Cortex of kidney (tissue), 1 donor: ENCODE measurements at places on chromosomes 13 and 19.

DNA sequence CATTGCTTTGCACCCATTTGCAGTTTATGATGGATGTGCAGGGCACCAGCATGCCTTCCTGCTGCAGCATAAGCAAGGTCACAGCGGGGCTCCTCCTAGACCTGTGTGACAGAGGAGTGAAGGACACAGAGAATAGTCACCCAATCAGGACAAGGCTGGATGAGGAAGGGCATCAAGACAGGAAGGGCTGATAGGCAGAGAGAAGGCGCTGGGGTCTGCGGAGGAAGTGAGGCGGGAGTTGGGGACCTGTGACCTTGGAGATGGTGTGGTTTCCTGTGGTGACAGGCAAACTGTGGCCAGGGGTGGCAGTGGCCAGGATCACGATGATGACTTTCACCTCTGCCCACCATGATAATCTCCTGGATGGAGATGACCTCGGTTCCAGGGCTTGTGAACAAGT lies 16.4 kb upstream of the KCTD15 start:
- no peak for DNase-seq

DNA sequence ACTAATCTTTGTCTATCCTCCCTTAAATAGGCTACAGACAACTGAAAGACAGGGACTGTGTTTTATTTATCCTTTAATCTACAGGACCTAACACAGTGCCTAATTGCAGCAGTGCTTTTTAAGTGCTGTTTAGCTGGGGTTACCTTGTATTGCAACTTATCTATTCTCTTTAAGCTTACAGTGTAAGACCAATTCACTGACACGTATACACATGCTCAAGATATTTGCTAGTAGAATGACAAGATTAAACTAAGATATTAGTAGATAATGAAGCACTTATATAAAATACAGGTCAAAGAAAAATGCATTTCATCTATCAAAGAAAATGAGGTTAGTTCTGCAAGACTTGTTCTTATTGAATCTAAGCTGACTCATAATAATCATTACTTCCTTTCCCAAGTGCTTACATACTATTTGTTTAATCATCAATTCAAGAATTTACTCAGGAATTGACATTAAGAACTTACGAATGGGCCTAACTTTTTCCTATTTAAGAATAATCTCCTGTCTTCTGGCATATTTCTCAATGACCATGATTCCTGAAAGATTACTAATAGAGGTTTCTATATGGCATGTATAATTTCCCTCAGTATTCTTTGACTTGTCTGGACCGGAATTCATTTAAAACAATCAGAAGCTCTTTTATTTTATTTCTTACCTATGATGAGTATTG lies 75.8 kb upstream of the MAB21L1 start:
- no peak for DNase-seq

- no peak for DNase-seq
Observed at GRCh38 chr19:12202250-12202649, 39.4 kb downstream of the ZNF136 start.

DNA sequence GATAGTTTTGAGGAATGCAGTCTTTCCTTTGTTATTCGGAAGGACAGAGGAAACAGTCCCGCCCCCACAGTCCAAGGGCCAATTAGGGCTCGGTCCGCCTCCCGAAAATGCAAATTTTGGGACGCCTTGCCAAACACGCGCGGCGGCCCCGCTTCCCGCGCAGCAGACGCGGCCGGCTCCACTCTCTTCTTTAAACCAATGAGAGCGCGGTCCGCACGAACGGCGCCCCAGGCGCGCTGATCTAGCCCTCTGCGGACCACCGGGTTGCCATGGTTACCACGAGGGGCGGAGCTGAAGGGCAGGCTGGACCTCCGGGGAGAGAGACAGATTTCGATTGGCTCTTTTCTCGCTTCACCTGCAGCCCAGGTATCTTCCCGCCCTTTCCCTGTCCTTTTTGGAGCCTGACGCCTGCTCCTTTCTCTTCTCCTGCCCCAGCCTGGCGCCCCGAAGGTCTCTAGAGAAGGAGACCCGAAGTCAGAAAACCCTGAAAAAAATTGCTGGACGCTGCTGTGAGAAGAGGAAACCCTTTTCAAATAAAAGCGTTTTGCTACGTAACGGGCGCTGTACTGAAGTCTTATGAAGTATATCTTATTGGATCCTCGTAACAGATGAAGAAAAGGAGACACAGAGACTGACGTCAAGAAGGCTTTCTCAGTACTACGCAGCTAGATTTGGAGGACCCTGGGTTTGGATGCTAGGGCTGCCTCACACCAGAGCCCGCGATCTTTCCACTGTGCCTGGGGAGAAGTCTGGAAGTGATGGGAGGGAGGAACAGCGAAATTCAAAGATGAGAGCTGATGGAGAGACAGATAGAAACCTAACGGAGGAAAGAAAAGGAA lies 2.0 kb downstream of the PTH2 start:
- no peak for DNase-seq

- no peak for DNase-seq
Observed at GRCh38 chr13:50192272-50192813, 177.1 kb downstream of the KCNRG start.

- no peak for DNase-seq
Observed at GRCh38 chr19:2441096-2441752, 13.8 kb upstream of the TIMM13 start.

GRCh38 chr13:60976367-60976766 lies 439.3 kb downstream of the PCDH20 start:
- DNase-seq: no peak

DNA sequence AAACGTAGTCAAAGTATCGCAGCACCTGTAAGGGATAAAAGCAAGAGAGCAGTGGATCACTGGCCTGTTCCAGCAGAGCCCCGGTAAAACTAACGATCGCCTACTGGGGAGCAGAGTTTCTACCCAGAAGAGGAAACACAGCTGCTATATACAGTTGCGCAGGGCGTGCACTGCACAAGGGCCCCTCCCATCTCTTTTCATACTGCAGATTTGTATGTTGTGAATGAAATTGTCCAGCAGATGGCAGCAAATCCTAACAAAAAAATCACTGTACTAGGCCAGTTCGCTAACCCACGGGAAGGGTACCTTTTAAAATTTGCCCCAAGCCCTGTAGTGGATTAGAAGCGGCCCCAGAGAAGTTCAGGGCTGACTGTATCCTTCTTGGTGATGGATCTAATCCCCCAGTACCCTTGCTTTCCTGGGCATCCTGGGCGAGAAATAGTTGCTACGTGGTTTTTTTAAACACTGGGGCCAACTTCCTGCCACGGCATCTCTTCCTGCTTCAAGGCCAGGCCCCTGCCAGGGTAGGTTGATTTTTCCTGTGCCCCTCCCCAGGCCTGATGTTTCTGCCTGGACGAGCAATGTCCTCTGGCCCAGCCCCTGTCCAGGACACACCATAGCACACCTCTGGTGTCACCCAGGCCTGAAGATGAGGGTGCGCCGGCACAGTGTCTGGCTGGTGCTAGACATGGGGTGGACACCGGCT lies 127.0 kb downstream of the IER2 start:
- DNase-seq: no peak

- no peak for DNase-seq
Observed at GRCh38 chr13:113904411-113904810, 40.5 kb upstream of the GAS6 start.

DNA sequence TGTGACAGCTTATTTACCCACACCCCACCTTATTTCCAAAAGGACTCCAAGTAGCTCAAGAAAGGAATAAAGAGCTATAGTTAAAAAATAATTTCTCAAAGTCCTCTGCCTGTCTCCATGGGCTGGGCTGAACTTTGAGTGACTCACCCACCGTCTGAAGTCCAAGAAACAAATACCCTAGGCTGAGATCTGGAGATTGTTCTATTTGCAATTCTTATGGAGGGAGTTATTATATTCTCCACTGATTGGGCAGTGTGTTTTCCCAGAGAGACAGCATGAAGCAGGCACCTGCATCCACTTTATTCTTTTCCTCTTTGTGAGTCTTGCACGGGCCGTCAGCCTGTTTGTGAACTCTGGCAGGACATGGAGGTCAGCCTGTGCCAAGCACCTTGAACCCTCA lies 63.2 kb downstream of the SHISA2 start:
- DNase-seq: no peak

- no peak for DNase-seq
Observed at GRCh38 chr13:63307228-63307627, 1891.6 kb upstream of the PCDH20 start.

DNA sequence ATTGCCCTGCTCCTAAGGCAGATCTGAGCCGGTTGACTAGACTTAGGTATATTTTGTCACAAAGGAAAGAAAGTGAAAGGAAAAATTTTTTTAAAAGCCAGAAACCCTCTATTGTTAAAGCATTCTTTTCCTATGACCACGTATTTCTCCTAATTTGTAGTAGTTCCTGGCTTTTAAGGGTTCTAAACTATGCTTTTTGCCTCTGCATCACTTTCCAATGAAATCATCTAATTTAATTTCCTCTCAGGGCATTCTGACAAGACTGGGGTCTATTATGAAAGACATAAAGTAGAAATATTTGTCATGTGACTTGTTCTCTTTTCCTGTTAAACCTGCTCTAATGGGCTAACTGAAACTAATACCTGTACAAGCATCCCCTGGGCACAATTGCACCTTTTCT lies 233.0 kb upstream of the PRR20A start:
- no peak for DNase-seq

DNA sequence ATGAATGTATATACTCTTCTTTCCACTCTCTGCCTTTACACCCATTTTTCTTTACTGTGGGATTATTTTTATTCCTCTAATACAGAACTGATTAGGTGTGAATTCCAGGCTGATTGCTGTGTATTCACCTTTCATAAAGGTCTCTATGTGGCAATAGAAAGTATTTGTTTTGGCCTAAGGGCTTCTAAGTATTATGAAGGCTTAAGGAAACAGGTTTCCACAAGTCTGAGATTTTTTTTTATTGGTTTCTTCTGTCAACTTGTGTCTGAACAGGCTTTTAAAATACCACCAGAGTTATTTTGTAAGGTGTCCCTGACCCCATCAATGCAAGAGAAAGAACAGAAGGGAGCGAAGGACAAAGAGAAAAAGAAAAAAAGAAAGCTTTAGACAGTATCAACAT lies 1102.0 kb upstream of the SPRY2 start:
- DNase-seq: no peak

GRCh38 chr13:97534540-97534939 lies 100.6 kb downstream of the RAP2A start:
- no peak for DNase-seq

DNA sequence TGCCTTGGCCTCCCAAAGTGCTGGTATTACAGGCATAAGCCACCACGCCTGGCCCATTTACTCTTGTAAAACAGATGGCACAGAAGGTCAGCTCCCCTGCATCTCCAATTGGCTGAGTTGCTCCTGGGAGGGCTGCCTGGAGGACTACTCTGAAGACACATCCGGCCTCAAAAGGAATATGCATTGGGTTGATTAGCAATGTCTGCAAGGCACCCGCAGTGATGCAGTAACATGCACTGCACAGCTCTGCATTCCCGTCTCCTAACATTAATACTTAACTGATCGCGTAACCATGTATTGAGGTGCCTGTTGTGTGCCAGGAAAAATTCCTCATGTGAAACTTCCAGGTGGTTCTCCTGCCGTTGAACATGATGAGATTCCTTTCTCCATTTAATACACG lies 5.0 kb downstream of the ELAVL3 start:
- DNase-seq: no peak

GRCh38 chr13:40317980-40318327 lies 348.5 kb downstream of the FOXO1 start:
- no peak for DNase-seq

- DNase-seq: no peak
Observed at GRCh38 chr19:9060564-9061340, 26.1 kb upstream of the OR1M1 start.

DNA sequence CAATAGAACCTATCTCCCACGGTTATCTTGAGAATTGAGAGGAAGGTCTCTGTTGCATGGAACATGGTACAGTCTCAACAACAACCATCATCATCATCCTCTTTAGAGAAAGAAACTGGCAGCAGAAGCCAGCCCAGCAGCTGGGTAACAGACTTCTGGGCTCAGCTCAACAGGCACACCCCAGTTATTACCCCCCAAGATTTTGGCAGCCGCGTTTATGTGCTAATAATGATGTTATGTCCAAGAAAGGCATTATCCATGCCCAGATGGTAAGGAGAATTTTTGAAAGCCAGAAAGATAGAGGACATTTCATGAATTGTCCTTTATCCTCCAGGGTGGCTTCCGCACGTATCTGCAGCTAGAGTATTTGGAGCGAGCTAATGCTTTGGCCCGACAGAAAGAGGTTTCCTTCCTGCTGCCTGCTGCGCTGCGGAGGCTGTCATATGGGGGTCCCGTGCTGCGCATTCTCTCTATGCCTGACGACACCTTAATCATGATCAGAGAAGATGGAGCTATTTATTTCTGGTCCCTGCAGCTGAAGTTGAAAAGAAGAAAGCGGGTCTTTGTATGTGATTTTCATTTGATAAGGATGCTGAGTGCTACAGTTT lies 89.9 kb downstream of the TEX26 start:
- no peak for DNase-seq

GRCh38 chr13:76043874-76044273 lies 407.7 kb downstream of the LMO7 start:
- DNase-seq: no peak

DNA sequence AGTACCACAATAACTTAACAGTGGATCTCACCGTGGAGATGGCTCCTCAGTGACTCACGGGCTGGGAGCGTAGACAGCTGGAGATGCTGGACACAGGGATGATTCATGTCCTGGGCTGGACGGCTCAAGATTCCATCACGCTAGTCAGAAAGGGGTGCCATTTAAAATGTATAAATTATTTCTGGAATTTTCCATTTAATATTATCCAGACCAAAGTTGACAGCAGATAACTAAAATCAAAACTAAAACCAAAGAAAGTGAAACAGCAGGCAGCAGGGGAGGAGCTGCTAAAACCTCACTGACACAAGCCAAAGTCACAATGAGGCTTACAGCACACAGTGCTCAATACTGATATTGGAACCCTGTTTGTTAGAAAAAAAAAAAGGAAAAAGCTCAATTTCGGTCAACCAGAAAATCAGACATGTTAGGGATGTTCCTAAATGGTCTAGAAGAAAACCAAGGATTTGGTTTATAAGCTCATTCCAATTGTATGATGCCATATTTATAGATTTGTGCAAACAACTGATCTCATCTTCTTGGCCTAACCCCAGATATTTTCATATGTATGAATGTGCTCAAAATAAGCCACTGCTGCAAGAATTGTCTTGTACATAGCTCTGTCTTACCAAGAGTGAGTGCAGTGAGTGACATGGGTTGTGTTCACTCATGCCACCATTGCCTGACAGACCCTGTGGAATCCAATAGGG lies 111.8 kb downstream of the SACS start:
- DNase-seq: no peak

DNA sequence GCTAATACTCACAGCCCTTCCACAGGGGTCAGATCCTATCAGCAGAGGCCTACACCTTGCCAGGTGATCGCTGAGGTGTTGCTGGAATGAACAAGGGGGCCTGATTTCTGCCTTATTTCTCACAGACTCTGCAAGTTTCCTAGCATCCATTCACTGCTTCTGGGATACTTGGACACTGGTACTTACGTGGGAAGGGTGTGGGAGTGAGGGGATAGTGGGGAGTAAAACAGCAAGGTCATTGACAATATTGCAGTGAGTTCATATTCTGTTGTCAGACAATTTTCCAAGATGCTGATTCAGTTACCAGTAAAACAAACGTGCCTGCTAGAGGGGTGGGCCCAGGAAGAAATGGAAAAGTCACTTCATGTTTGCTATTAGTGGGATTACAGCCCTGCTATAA lies 276.5 kb downstream of the SHISA2 start:
- no peak for DNase-seq

- no peak for DNase-seq
Observed at GRCh38 chr13:79686441-79686840, 205.5 kb downstream of the NDFIP2 start.
